ENCODE measurements at places on chromosomes 3 and 15. TPM values are rescaled to one million over a fixed set of nuclear protein-coding genes. Genes with fewer than 3 reads are reported as not detected.

The OCA2 gene
- total RNA-seq: not detected

The STAB1 gene
- not detected for total RNA-seq

The CCDC39 gene
- total RNA-seq: not detected

The TMEM40 gene
- total RNA-seq: not detected

Data from activated naive CD4-positive, alpha-beta T cell treated with anti-CD3 and anti-CD28 coated beads, Interleukin-2, amount 10 ng/mL, durations not matched to agents 5 hours and 36 hours (primary cell).